ENCODE measurements at places on chromosomes 6 and 20.
A peak's percentile ranks its signal among the peaks of the same experiment; 100 is the strongest.

DNA sequence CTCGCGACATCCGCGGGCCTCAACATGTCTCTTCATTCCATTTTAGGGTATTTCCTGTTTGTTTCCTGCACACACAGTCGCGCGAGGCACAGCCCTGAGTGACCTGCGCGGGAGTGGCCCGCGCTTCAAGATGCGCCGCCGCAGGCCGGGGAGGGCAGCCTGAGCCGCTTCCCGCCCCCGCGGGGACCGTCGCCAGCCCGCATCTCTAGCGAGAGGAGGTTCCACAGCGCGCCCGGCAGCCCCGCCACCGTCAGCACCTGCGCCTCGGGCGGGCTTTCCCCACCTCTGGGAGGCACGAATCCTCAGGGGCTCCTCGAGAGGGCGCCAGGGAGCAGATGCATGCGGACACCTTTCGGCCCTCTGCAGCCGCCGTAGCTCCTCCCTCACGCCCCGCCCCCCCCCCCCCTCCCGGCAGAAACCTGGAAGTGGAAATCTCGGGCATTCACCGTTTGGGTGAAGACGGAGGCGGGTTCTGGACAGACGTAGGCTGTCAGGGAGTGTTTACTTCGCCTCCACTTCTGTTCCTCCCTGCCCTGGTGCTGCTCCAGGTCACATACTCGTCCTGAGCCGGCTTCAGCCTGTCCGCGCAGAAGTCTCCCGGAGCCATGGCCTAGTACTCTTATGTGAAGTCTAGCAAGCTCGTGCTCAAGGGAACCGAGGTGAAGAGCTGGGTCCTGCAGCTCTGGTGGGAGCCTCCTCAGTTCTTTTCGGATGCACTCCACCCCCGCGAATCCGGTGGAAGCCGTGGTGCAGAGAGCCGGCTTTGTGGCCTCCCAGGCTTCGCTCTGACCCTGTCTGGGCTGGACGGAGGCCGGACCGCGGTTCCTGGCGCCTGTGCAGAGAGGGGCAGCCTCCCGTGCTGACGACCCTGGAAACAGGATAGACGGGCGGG lies 880.5 kb upstream of the DEFB115 start:
- DNase-seq: peak; percentile 89

DNA sequence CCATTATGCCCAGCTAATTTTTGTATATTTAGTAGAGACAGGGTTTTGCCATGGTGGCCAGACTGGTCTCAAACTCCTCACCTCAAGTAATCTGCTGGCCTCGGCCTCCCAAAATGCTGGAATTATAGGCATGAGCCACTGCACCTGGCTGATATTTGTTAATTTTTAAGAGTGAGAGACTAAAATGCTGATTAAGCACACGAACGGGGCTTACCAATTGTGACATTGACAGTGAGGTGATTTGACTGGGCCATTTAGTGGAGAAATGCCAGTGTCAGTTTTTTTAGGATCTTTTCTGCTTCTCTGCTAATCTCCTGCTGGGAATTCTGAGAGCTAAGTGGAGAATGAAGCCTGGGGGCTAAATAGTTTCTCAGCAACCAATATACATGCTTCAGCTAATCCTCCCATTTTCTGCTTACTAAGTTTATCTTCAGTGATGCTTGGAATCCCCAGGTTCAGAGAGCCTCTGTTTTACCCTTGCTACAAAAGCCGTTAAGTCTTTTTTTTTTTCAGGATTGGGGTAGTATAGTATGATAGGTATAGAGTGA lies 9.8 kb upstream of the DEFB123 start:
- no peak for DNase-seq

DNA sequence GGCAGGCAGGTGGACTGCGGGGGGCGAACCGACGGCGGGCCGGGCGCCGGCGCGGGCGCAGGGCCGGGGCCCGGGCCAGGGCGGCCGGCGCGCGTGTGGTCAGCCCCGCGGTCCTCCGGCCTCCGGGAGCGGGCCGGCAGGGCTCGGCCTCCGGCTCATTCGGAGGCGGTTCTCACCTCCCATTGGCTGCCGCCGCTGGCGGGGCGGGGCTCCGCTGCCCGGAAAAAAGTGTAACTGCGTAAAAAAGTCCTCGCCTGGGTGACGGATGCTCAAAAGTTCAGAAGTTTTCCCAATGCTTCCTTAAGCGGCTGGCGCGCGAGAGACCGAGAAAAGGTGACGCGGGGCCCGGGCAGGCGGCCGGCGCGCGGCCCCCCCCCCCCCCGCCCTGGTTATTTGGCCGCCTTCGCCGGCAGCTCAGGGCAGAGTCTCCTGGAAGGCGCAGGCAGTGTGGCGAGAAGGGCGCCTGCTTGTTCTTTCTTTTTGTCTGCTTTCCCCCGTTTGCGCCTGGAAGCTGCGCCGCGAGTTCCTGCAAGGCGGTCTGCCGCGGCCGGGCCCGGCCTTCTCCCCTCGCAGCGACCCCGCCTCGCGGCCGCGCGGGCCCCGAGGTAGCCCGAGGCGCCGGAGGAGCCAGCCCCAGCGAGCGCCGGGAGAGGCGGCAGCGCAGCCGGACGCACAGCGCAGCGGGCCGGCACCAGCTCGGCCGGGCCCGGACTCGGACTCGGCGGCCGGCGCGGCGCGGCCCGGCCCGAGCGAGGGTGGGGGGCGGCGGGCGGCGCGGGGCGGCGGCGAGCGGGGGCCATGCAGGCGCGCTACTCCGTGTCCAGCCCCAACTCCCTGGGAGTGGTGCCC lies at the start of gene FOXC1:
Gene FOXC1 (plus strand): TSS at position 268 of the 849 bp plus-strand sequence. CDS start 531 bp downstream, at position 799.
- DNase-seq: no peak

DNA sequence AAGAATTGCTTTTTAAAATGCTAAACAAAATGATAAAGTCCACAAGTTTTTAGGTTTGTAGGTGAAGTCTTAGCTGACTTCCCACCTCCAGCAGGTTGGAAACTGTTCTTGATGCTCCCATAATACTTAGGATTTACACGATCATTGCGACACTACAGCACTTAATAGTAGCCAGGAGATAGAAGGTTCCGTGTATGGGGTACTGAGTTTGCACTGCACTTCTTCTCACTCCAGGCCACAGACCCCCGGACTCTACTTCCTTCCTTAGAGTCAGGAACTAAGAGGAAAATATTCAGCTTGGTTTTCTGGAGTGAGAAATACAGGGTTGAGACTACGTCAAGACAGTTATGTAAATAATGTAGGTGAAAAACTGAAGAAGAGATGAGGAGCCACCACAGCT lies 56.1 kb upstream of the SGK1 start:
- DNase-seq: no peak

DNA sequence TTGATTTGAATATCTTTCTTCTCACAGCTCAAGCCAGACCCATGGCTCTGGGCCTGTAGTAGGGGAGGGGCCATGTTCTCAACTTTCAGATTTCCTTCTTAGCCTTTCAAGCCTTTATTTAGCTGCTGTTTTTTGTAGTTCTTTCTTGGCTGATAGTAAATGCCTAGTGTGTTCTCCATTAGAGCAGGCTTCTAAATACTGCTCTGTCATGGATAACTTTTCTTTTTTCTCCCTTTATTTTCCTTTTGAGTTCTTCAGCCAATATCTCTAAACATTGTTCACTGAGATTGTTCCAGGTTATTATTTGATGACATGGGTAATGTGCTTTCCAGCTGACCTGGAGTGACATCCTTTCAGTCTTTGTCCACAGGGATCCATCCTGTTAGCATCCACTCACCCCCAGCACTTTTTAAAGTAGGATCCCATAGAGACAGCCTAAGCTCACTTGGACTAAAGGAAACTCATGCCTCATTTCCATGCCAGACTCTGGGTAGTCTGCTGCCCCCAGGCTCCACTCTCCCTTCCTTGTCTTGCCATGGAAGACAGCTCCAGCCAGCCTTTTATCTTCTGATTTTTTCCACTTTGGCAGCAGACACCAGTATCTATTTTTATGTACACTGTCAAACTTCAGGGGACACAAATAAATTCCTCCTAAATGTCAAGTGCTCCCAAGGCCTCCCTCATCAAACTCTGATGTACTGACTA lies 645.6 kb downstream of the RNF144B start:
- DNase-seq: no peak

- DNase-seq: no peak
Measured at GRCh38 chr6:77010931-77011542, 452.3 kb downstream of the HTR1B start.

GRCh38 chr6:147911686-147912085 lies 403.2 kb downstream of the SAMD5 start:
- DNase-seq: no peak

- no peak for DNase-seq
Measured at GRCh38 chr6:115898246-115898645, 162.4 kb downstream of the FRK start.

- no peak for DNase-seq
Measured at GRCh38 chr6:104884867-104885517, 25.3 kb upstream of the HACE1 start.

GRCh38 chr20:3778976-3779375 lies 2.3 kb downstream of the SPEF1 start:
- DNase-seq: no peak

DNA sequence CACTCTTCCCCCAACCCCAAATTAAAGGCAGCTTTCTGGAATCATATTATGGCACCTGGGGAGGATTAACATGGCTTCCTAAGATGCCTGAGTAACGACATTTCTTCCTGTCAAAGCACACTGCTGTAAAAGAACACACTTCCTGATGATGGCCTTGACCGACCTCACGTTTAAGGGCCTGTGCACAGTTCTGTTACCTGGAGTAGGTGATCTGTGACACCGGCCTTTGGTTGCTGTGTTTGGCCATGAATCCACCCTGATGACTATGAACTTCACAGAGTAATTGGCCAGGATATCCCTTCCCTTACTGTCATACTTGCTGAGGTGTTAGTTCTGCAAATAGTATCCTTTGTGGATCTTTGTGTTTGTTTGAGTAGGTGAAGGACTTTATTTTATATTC lies 45.8 kb downstream of the PLCB4 start:
- no peak for DNase-seq

DNA sequence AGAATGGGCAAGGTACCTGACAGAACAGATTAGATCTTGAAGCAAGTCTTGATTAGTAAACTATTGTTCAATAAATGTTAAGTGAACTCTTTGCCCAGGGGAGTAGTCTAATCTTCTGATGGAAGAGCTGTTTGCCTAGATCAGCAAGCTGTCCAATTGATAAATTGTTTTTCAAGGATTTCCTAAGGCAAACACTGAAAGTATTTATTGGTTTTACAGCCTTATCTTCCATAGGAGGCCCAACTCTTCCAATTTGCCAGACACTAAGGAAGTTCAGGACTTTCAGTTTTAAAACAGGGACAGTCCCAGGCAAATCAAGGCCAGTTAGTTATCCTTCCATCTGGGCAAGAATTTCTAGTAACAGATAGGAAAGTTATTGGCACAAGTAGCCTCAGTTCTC lies 1.8 kb upstream of the C6orf163 start:
- DNase-seq: no peak

DNA sequence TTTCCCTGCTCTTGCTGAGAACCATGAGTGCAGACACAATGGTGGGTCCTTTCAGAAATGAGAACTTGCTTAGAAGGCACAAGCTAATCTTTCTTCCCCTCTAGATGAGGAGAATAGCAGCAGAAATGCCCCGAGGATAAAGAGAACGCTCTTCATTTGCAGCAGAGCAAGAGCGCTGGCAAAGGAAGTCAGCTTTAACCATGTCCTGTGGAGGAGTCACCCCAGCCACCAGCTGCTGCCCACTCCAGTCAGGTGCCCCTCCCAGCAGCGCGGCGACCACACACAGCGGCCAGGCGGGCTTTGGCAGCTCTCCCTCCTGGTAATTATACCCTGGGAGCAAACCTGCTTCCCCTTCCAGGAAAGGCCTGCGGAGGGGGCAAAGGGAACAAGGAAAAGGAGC lies 42.4 kb upstream of the EMILIN3 start:
- DNase-seq: no peak

DNA sequence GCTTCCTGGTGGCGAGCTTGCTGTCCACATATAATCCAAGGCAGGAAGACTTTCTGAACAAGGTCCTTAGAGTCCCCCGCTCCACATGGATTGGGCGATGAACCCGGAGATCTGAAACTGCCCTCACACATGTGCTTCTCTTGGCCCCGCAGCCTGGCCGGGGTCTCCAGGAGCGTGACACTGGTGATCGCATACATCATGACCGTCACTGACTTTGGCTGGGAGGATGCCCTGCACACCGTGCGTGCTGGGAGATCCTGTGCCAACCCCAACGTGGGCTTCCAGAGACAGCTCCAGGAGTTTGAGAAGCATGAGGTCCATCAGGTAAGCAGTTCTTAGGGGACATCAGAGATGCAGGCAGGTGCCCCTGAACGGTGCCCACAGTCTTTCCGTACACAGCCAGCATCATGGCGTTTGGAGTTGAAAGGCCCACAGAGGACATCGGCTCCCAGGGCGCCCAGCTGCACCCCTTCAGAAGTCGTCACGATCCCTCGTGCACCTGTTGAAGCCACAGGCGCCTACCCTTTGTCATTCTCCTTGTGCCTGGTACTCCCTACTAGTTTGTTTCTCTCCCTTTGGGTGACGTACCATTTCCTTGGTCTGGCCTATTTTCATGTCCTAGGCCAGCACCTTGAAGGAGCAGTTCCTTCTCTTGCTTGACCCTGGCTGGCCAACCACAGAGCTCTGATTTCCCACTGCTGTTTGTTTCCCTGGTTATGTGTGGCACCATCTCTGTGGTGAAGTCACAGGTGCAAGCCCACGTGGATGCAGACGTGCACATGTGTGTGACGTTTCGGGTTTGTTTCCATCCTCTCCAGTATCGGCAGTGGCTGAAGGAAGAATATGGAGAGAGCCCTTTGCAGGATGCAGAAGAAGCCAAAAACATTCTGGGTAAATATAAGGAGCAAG lies 43.3 kb upstream of the IRF4 start:
- no peak for DNase-seq

GRCh38 chr6:147738516-147739162 lies 230.1 kb downstream of the SAMD5 start:
- no peak for DNase-seq

Measured in effector memory CD4-positive, alpha-beta T cell (primary cell).